ENCODE measurements at places on chromosomes 3 and 15.
A peak's percentile ranks its signal among the peaks of the same experiment; 100 is the strongest.

DNA sequence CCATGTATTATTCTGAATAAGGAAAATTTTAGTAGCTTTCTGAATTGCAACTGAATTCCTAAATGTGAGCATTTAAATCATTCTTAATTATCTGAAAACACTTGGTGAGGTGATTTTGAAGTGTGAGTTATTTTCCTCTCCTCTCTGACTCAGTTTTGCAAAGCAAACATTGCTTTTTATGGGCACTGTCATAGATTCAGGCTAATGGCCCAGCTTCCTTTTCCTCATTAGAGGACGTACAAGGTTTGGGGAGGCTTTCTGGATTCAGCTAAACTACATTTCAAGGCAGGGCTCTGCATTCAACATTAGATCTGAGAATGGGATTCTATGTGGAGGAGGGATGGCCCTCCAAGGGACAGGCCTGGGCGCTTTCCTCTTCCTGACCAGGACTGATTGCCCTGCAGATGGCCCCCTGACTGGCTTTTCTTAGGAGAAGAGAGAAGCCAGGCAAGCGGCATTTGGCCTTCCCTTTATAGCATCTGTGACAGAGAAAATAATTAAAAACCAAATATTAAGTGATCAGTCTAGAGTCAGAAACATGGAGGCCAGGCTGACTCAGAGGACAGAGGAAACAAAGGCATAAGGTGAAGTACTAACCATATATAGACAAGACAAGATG is 53.0 kb upstream of the STXBP5L start:
- no peak for DNase-seq

- DNase-seq, result no peak
Observed at GRCh38 chr15:62941699-62942098, 100.8 kb upstream of the TPM1 start.

- DNase-seq, result no peak
Observed at GRCh38 chr3:28268989-28269388, 27.6 kb downstream of the CMC1 start.

DNA sequence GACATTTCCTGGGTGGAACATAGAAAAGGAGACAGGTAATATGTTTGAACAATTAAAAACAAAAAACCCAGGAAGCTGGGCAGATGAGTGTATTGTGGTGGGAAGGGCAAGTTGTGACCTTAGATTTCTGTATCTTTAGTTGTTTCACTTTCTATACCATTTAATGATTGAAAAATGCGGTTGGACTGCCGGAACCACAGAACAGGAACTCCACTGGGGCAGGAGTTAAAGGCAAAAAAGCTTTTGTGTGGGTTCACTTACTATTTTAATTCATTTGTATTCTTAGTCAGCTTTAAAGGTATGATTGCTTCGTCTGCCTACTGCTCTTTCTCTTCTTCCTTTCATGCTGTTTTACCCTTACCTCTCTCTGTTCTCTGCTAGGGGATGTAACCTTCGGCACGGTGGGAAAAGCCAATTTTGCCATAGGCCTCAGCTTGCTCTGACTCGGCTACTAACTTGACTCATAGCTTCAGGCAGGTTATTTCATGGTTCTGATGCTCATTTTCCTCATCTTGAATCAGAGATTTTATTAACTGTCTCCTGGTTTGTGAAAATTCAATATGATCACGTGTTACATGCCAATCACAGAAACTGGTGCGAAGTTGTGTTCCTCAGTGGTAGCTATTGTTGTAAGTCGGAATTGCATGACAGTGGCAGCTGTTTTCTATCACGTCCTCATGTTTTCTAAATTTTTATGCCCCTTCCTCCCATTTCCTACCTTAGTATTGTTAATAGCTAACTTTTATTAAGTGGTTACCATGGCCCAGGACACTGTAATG is 1.6 kb upstream of the MCTP2 start:
- DNase-seq, result peak; percentile 59

- DNase-seq, result no peak
Observed at GRCh38 chr15:71581398-71581930, 228.9 kb upstream of the NR2E3 start.

Measured in activated naive CD4-positive, alpha-beta T cell treated with Interleukin-2 at 50 U/mL for 16 hours (primary cell).